ENCODE measurements at places on chromosomes 7 and 10. TPM values are rescaled to one million over a fixed set of nuclear protein-coding genes. Genes with fewer than 3 reads are reported as not detected.

AP5Z1 gene
- total RNA-seq = 41.1 TPM

GRCh38 chr7:750111-750905 is 23.2 kb upstream of the PRKAR1B start:
- DNase-seq = no peak
- no peaks in the 10 kb centered on the region for H3K4me1 ChIP-seq
- no peak overlapping the region for H3K4me3 ChIP-seq

- H3K4me3 ChIP-seq = peak overlapping the region; percentile 80
- peak; percentile 46 for DNase-seq
- peaks cover 17% of the 10 kb centered on the region for H3K4me1 ChIP-seq
- no peaks in the 10 kb centered on the region for H3K36me3 ChIP-seq
Observed at GRCh38 chr7:30479202-30480120, 877 bp upstream of the NOD1 start.

- H3K27me3 ChIP-seq = no peaks in the 10 kb centered on the region
- H3K4me1 ChIP-seq = peaks cover 26% of the 10 kb centered on the region
- peaks cover 11% of the 10 kb centered on the region for H3K36me3 ChIP-seq
- no peak overlapping the region for H3K27ac ChIP-seq
Observed at GRCh38 chr7:141646826-141647480, 55.0 kb downstream of the DENND11 start.

GRCh38 chr10:22370320-22370719 is 25.0 kb downstream of the SPAG6 start:
- H3K4me1 ChIP-seq = no peaks in the 10 kb centered on the region
- DNase-seq = no peak
- H3K27me3 ChIP-seq = no peaks in the 10 kb centered on the region
- no peak overlapping the region for H3K27ac ChIP-seq
- H3K36me3 ChIP-seq = no peaks in the 10 kb centered on the region

- no peaks in the 10 kb centered on the region for H3K4me1 ChIP-seq
- DNase-seq = no peak
- H3K27ac ChIP-seq = no peak overlapping the region
Observed at GRCh38 chr7:98372993-98373392, 27.9 kb downstream of the BAIAP2L1 start.

SLC18A3 gene
- total RNA-seq = not detected

DNA sequence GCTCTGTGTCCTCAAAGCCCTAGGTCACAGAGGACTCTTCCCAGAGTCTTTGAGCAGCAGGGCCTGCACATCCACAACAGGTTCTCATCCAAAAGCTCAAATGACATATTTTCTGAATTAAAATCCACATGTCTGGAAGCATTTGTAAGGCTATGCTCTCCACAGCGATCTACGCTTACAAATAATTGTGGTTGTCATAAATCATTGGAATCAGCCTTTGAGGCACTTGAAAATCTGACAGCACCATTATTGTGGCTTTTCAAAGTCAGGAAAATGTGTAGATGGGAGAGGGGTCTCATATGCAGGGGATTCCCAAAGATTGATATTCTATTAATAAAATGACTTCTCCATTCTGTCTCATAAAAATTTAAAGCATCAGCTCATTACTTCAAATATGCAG is 16.3 kb downstream of the GPR26 start:
- H3K4me3 ChIP-seq = no peak overlapping the region
- no peaks in the 10 kb centered on the region for H3K4me1 ChIP-seq
- no peak overlapping the region for H3K27ac ChIP-seq
- H3K27me3 ChIP-seq = no peaks in the 10 kb centered on the region
- no peaks in the 10 kb centered on the region for H3K36me3 ChIP-seq

- H3K27me3 ChIP-seq = no peaks in the 10 kb centered on the region
- H3K4me1 ChIP-seq = peaks cover 9% of the 10 kb centered on the region
Observed at GRCh38 chr10:92126100-92126650, 164.7 kb downstream of the CPEB3 start.

SEMA3A gene
- total RNA-seq = not detected

GRCh38 chr10:102225646-102226541 is at the start of gene ELOVL3:
TSS of gene ELOVL3 (plus strand) at chr10:102226299. CDS start at chr10:102226549, 250 bp downstream.
- no peak within 1 kb of the TSS for H3K27ac ChIP-seq
- H3K36me3 ChIP-seq = no peaks in the 10 kb centered on the region
- H3K27me3 ChIP-seq = no peaks in the 10 kb centered on the region
- peak; percentile 93 for DNase-seq
- peaks cover 13% of the 10 kb centered on the region for H3K4me1 ChIP-seq
- peak within 1 kb of the TSS; percentile 36 for H3K4me3 ChIP-seq
